ENCODE measurements at places on chromosomes 13 and 19. TPM values are rescaled to one million over a fixed set of nuclear protein-coding genes. Genes with fewer than 3 reads are reported as not detected.

The IFNL1 gene
- not detected for total RNA-seq

The SGCG gene
- 0.56 TPM for total RNA-seq

The FCER2 gene
- total RNA-seq = not detected

The SIAH3 gene
- total RNA-seq = under 0.01 TPM

The CGB2 gene
- total RNA-seq = 0.19 TPM

The MARCHF2 gene
- total RNA-seq = 160 TPM

The RGCC gene
- total RNA-seq = 34.7 TPM

The TPP2 gene
- 41.2 TPM for total RNA-seq

The URAD gene
- not detected for total RNA-seq

The LRRC25 gene
- not detected for total RNA-seq

The PCDH20 gene
- not detected for total RNA-seq

The RASGRP4 gene
- total RNA-seq = not detected

The NEK5 gene
- 0.09 TPM for total RNA-seq

The ZNF581 gene
- total RNA-seq = 22.6 TPM

The CRLF1 gene
- 0.09 TPM for total RNA-seq

The SULT2A1 gene
- total RNA-seq = not detected

The ATP8B3 gene
- 1.2 TPM for total RNA-seq

The PTOV1 gene
- total RNA-seq = 54.4 TPM

The OR7D2 gene
- total RNA-seq = not detected

The SIN3B gene
- total RNA-seq = 66.5 TPM

The CPB2 gene
- total RNA-seq = not detected

The NTN5 gene
- not detected for total RNA-seq

The SIGLEC12 gene
- total RNA-seq = not detected

The FCAR gene
- total RNA-seq = not detected

The ZNF540 gene
- under 0.01 TPM for total RNA-seq

The FGF14 gene
- total RNA-seq = not detected

The METTL21C gene
- not detected for total RNA-seq

The IRS2 gene
- total RNA-seq = 0.27 TPM

The B9D2 gene
- total RNA-seq = 10.8 TPM

The SOX1 gene
- not detected for total RNA-seq

The LGALS7 gene
- not detected for total RNA-seq

The LYPD3 gene
- not detected for total RNA-seq

The SIGLECL1 gene
- total RNA-seq = not detected

The ZNF611 gene
- total RNA-seq = 10.1 TPM

The C3 gene
- total RNA-seq = 0.09 TPM

The EPS8L1 gene
- total RNA-seq = 3.3 TPM

Data from endothelial cell of coronary artery (primary cell).